ENCODE measurements at places on chromosomes 13 and 19.
A peak's percentile ranks its signal among the peaks of the same experiment; 100 is the strongest.

- no peak for DNase-seq
Observed at GRCh38 chr19:17279436-17279835, 2.3 kb upstream of the ANKLE1 start.

DNA sequence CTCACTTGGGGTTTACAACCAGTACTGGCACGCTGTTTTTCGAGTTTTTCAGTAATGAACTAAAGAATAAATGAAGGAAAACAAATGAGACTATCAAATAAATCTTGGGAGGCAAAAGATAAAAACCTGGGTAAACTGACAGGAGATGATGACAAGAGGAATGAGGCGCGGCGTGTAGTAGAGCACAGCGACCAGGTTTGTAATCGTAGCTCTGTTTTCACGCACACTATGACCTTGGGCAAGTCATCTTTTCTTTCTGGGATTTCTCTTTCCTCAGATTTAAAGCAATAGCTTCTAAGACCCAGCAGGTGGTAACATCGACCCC is 419 bp downstream of the MRPS31 start:
- DNase-seq = no peak

DNA sequence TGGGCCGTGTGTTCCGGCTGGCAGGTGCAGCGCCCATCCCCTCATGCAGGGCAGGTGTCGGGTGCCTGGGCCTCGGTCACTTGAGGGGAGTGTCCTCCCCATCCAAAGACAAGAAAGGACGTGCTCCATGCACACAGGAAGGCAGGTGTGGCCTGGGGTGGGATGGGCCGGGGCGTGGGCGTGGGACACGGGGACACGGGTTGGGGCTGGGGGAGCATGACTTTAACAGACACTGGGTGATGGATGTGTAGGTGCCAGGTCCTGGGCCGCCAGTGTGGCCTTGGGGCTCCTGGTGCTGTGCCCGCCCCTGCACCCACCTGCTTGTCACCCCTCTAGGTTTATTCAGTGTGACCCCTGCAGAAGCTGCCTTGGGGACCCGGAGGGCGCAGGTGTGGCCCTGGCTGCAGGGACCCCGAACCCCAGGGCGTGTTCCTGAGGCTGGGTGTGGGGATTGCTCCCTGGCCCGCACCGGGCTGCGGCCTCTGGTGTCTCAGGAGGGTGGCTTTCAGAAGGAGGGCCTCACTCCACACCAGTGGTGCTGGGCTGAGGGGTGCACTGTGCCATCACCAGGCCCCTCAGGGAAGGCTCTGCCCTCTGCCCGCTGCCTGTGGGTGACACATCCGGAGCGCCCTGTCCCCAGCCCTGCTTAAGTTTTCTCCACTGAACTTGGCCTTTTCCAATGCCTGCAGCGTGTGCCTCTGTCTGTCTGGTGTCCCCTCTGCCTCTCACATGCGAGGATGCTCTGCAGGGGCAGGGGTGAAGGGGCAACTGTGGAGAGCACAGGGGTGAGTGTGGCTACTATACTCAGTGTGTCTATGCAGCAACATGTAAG is 5.2 kb downstream of the TMEM255B start:
- DNase-seq = no peak

- DNase-seq = no peak
Observed at GRCh38 chr13:99797691-99798090, 173.9 kb downstream of the ZIC5 start.

- no peak for DNase-seq
Observed at GRCh38 chr13:99323488-99323887, 16.3 kb upstream of the GPR183 start.

DNA sequence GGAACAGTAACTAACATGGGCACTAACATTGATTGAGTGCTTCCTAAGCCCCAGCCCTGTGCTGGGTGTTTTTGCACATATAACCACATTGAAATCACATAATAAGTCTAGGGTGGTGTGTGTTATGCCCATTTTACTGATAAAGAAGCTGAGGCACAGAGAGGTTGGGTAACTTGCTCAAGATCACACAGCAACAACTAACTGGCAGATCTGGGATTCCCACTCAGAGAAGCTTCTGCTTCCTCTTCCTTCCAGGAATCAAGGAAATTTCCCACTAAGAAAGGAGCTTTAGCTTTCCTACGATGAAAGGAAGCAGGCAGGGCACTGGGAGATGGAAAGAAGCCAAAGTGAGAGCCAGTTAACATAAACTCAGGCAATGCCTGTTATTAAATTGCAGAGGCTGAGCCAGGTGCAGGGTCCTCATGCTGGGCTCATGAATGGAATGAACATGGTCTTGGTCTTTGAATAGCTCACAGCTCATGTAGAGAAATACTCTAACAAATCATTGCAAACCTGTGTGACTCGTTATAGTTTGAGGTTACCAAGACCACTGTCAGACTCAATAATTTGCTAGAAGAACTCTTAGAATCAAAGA is 10.1 kb downstream of the SSC5D start:
- DNase-seq = peak; percentile 16

GRCh38 chr13:95228130-95228529 is 73.1 kb downstream of the ABCC4 start:
- no peak for DNase-seq

GRCh38 chr13:81207231-81207630 is 866.3 kb upstream of the SPRY2 start:
- no peak for DNase-seq

Measured in NCI-H1092 treated with DMSO at 0.1 percent for 48 hours (cell line).